CD4-positive, alpha-beta T cell treated with Interleukin-17A for 1 hour (primary cell): ENCODE measurements at places on chromosomes 1 and 21.
A peak's percentile ranks its signal among the peaks of the same experiment; 100 is the strongest.

- peak; percentile 26 for DNase-seq
Observed at GRCh38 chr1:155909894-155910293, 1.3 kb downstream of the RIT1 start.

DNA sequence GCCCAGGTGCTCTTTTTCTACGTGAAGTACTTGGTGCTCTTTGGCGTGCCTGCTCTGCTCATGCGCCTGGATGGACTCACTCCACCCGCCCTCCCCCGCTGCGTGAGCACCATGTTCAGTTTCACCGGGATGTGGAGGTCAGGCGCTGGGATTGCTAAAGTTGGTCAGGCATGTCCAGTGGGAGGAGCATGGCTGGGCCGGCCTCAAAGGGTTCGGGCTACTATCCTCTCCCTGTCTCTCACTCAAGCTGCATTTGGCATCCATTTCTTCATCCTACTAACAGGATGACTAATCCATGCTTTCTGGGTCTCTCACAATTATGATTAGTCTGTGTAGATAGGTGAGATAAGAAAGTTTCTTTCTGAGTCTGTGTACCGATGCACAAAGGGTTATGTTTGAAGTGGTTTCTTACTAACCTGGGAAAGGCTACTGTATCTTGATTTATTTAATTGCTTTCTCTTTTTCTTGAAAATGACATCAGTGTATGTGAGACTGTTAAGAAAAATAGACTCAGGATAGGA is 135.9 kb downstream of the HHAT start:
- no peak for DNase-seq

DNA sequence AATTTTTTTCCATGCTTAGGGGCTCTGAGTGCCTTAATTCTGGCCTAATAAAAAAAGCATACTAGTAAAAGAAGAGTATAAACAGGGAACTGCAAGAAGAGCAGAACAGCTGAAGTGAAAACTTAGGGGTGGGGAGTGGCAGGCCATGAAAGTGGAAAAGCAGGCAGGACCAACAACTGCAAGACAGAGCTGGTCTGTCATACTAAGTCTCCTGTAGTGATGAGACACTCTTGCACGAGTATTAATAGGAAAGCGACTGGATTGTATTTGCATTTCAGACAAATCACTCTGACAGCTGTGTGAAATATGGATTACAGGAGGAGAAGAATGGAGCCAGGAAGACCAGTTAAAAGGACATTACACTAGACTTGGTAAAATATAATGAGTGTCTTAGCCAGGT is 449.9 kb downstream of the NUF2 start:
- no peak for DNase-seq

- DNase-seq = peak; percentile 5
Observed at GRCh38 chr1:178725466-178726086, 532 bp downstream of the RALGPS2 start.

GRCh38 chr1:179803104-179803503 is 60.0 kb downstream of the FAM163A start:
- no peak for DNase-seq

DNA sequence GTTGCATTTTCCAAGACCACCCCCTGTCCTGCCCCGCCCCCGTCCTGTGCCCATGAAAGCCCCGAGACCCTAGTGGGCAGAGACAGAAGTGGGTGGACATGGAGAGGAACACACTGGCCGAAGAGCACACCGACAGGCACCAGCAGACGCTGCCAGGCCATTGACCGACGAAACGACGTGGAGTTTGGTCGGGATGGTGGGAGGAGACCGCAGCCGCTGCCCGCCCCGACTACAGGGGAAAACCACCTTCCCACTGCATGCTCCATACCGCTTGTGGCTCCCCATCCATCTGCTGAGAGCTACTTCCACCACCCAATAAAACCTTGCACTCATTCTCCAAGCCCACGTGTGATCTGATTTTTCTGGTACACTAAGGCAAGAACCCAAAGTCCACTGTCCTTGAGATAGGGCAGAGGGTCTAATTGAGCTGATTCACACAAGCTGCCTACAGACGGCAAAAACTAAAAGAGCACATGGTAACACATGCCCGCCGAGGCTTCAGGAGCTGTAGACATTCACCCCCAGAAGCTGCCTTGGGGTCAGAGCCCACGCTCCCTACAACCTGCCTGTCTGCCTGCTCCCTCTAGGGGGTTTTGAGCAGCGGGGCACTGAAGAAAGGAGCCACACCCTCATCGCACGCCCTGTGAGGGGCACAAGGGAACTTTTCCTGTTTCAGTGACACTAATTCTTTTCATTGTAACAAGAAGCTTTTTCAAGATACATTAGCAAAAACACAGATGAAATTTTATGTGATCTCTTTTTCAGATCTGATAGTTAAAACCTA is 81.2 kb upstream of the RAB3GAP2 start:
- no peak for DNase-seq

- peak; percentile 33 for DNase-seq
Observed at GRCh38 chr21:45223236-45224185, 64.2 kb downstream of the POFUT2 start.

DNA sequence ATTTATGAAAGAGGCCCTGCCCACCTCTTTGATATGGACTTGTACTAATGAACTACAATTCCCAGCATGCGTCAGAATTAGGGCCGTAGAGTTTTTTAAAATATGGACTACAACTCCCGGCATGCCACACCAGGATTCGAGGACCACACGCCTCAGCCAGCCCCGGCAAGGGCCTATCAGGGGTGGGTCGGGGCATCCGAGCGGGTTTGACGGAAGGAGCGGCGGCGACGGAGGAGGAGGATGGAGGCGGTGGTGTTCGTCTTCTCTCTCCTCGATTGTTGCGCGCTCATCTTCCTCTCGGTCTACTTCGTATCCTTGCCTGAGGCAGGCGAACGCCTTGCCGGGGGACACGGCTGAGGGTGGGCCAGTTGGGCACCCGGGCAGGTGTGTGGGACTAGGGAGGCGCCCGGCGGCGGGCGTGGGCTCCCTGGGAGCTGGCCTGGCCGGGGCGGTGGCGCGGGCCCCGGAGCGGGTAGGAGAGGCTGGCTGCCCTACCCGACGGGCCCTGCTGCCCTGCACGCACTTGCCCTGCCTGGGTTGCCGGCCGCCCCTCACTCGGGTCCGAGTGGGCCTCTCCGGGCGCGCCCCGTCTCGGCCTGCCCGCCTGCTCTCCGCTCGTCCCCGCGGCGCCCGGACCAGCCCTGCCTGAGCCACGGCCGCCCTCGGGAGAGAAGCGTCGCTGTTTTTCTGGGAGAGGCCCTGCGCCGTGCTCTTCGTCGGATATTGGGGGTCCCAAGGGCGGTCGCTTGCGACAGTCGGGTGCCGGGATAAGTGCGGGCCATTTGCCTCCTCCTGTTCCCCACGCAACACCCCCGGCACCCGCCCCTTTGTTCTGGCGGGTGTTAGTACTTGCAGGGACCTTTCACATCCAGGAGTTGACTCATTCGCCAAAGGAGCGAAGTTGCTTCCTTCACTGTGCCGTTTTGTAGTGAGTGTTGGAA is at the start of gene CNIH4:
TSS of gene CNIH4 (plus strand) at position 195 of the 941 bp plus-strand sequence. CDS start at position 241, 46 bp downstream.
- DNase-seq = peak; percentile 95

DNA sequence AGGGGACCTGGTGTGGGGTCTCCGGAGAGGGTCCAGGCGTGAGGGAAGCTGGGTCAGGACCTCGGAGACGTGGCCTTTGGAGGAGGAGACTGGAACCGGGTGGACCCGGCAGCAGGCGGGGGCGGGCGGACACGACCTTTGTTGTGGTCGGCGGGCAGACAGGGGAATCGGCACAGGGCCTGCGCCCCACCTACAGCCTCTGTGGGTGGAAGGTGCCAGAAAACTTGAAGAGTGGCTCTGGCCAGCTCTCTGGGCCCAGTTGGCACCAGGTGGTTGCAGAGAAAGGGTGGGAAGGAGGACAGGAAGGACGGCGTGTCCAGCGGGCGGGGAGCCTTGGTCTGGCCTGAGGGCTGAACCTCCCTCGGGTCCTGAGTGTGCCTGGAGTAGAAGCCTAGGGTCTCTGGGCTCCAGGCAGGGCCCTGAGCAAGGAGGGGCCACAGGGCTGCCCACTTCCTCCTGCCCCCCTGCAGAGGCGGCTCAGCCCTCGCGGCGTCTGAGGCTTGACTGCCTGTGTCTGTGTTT is 7.7 kb upstream of the TTLL10 start:
- no peak for DNase-seq

GRCh38 chr1:5465281-5465711 is 526.9 kb downstream of the NPHP4 start:
- DNase-seq = no peak

DNA sequence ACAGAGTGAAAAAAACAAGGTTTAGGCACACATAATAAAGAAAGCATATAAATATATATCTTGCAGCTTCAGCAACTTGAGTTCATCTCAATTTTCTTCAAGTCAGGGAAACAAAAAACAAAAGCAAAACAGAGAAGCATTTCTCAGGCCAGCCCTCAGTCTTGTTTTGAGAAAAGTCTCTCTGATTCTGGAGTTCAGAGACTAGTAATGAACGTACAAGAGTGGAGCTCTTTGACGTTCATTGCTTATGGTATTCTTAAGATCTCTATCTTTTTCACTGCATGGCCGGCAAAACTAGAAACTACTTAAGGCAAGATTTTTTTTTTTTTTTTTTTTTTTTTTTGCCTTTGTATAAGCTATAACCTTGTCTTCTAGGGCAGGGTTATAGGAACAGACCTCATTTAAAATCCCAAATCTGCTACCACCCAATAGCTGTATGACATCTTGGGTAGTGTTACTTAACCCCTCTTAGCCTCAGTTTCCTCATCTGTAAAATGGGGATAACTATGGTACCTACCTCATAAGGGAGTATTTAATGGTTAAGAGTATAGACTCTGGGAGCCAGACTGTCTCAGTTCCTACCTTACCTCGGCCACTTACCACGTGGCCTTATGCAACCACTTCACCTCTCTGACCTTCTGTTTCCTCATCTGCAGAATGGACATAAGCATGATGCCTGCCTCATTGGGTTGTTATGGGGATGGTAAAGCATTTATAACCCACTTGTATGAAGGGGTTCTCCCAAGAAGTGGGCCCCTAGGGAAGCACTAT is 33.6 kb downstream of the LMO4 start:
- no peak for DNase-seq

DNA sequence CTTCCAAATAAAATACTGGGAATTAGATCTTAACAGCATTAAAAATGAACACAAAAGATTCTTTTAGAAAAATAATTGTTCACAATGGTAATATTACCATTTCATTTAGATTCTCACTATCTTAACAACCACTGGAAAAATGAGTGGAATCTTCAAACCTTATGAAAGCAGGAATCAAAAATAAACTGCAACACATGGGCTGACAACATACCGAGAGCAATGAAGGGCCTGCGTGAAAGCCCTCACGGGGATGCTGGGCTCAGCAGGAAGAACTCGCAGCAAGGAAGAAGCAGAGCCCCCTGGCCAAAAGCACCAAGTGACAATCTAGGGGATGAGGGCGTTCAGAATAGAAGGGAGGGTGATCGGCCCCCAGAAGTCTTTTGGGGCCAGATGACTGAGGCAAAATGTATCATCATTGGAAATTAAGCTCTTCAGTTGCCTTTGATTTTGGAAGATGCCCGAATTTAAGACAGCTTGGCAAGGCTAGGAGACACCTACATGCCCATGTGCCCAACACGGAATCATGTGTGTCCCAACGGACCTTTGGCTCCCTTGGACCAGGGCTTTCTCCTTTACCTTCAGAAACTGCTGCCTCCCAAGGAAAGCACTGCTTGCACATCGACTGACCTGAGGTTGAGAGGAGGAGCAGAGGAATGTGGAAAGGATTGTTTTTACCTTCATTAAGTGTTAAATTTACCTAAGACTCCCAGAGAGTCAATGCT is 103.9 kb downstream of the TGFBR3 start:
- no peak for DNase-seq

DNA sequence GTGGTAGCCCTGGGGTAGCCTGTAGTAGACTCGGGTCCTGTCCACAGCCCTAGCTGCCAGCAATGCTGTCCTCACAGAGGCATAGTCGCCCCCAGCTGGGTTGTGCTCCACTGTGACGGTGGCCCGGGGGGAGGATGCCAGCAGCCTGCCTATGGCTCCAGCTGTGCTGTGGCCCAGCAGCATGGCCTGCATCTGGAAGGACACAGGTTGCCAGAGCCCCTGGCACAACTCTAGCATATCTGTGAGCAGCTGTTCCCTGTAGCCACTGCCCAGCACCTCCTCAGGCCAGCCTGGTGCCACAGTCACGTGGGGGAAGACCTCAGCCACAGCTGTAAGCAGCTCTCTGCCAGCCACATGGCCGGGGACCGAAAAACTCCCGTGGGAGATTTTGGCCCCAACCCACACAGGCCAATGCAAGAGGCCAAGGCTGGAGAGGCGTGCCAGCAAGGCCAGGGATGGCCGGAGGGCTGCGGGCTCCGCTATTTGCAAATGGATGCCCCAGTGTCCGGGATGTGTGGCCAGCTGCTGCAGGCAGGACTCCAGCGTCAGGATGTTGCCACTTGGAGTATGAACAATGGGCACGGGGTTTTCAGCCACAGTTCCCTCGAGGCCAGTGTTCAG is 13.9 kb downstream of the FAM151A start:
- DNase-seq = no peak

DNA sequence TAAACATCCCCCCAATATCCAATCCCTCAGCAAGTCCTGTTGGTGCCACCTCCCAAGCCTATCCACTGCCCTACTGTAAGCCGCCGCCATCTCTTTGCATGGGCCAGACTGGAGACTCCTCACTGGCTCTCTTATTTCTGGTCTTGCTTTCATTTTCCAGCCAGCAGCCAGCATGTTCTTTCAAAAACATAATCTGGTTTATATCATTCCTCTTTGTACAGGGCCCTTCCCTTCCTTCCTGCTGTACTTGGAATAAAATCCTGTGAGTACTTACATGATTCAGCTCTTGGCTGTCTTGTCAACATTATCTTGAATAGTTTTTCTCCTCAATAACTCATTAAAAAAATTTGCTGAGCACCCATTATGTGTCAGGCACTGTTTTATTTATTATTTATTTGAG is 28.2 kb downstream of the TLR5 start:
- DNase-seq = no peak

- no peak for DNase-seq
Observed at GRCh38 chr1:230047114-230047865, 19.7 kb upstream of the GALNT2 start.

DNA sequence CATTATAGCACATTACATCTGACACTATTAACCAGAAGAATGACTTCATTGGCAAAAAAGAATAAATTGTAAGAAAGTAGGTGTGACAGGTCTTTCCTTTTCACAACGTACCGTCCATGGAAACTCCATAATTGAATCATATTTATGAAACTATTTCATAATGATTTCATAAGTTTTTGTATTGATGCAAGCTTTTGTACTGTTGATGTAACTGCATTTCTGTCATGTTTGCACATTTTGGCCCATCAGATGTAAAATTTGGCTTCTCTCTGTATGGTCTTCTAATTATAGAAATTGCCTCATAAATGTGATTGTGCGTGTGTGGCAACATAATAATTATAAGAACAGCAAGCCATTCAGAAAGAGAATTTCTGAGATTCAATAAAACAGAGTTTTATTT is 180.7 kb upstream of the ZNHIT6 start:
- no peak for DNase-seq

DNA sequence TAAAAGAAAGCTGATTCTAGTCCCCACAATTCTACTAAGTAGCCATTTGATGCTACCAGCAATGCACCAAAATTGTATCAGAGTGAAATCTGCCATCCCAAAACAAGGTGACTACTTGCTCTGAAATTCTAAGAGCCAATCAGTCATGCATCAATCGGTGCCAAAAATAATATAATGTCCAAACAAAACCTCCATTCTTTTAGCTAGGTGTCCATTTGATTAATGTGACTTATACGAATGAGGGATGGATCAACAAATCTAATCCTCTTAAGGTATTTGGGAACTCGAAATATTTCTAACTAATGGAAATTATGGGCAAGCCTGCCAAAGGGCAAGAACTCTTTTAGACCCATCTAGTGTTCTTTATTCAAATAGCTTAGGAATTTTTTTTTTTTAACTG is 66.4 kb upstream of the NEK2 start:
- DNase-seq = no peak

GRCh38 chr1:29478879-29479278 is 242.6 kb downstream of the PTPRU start:
- DNase-seq = no peak
